ENCODE measurements at places on chromosomes 16 and 17. TPM values are rescaled to one million over a fixed set of nuclear protein-coding genes. Genes with fewer than 3 reads are reported as not detected.

Gene GPR142
- not detected for total RNA-seq

Gene KRTAP9-4
- not detected for total RNA-seq

Gene NACA2
- not detected for total RNA-seq

Gene ERI2
- total RNA-seq, result 21.9 TPM
